ENCODE measurements at places on chromosomes 16 and 17. TPM values are rescaled to one million over a fixed set of nuclear protein-coding genes. Genes with fewer than 3 reads are reported as not detected.

TBC1D3 gene
- not detected for total RNA-seq

RGS9 gene
- total RNA-seq, result 3.8 TPM

HSD17B2 gene
- 0.71 TPM for total RNA-seq

KRT14 gene
- 0.78 TPM for total RNA-seq

APOBR gene
- total RNA-seq, result 0.25 TPM

FBXL16 gene
- 0.54 TPM for total RNA-seq

CCL7 gene
- not detected for total RNA-seq

SLC5A10 gene
- total RNA-seq, result 0.71 TPM

RCVRN gene
- 0.31 TPM for total RNA-seq

LAT gene
- total RNA-seq, result 1.2 TPM

PERCC1 gene
- total RNA-seq, result not detected

RAB11FIP3 gene
- total RNA-seq, result 22.6 TPM

SMTNL2 gene
- 1.6 TPM for total RNA-seq

RAI1 gene
- 22.3 TPM for total RNA-seq

ZC3H7A gene
- 23.0 TPM for total RNA-seq

GAS7 gene
- 8.1 TPM for total RNA-seq

PRM1 gene
- not detected for total RNA-seq

MT1H gene
- 1.2 TPM for total RNA-seq

WFDC1 gene
- 0.63 TPM for total RNA-seq

CDH13 gene
- total RNA-seq, result 2.5 TPM

KRT9 gene
- total RNA-seq, result 0.62 TPM

Data from motor neuron (in vitro differentiated cells).